D721Med (cell line): ENCODE measurements at places on chromosomes 2 and 18.
A peak's percentile ranks its signal among the peaks of the same experiment; 100 is the strongest.

DNA sequence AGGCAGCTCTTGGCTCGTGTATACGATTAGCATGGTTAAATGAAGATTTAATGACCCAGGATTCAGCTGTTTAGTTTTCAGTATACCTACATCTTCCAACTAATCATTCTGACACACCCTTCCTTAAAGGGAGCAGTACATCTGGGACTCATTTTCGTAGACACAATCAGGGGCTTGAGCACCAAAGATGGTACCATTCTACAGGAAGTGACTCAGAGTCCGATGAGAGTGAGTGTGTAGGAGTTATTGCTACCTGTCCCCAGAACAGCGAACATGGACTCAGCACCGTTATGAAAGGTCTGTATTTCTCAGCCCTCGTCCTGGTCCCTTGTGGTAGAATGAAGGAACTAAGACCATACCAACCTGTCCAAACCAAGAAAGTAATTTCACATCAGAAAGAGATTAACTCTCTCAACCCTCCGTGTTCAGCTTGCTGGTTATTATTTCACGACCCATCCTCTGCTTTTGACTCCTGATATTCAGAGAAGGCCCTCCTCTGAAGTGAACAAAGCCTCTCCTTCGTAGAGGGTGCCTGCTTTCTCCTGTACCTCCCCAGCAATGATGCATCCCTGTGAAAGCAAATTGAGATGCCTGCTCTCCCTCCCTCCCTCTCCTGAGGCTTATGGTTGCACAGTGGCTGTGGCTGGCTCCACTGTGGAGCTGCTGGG, 214.8 kb downstream of the MTX2 start:
- DNase-seq = no peak

GRCh38 chr18:55323051-55323994, 264.7 kb downstream of the TCF4 start:
- no peak for DNase-seq

DNA sequence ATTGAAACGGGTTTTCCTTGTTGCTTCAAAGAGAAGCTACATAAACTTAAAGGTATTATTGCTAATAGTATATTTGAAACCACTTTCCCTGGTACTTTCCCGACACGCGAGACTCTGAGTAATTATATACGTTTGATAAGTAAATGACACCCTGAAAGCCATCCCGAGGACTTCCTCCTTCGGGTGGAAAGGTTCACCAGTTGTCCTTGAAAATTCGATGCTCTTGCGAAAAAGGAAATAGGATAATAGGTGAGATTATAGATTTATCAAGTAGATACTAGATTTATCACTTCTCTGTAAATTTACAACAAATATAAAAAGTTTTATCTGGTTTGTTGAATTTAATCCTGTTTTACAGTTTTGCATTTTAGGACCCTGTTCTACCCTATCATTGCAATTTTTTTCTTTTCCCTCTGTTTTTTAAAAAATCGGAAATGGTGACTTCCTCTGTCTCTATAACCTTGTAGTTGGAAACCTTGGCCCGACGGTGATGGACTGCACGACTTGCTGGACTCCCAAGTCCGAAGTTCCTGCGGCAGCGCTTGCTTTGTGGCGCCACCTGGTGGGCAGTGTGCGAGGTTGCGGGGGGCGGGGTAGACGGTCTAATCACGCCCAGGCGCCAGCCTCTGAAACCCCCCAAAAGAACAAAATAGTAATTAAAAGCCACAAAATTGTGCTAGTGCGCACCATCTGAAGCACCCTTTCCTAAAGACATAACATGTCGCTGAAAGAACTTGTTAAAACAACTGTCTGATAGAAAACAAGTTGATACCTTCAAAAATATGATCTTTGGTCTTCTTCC, 972 bp upstream of the DLX2 start:
- peak; percentile 76 for DNase-seq

GRCh38 chr2:124264551-124265091, 239.5 kb downstream of the CNTNAP5 start:
- no peak for DNase-seq

DNA sequence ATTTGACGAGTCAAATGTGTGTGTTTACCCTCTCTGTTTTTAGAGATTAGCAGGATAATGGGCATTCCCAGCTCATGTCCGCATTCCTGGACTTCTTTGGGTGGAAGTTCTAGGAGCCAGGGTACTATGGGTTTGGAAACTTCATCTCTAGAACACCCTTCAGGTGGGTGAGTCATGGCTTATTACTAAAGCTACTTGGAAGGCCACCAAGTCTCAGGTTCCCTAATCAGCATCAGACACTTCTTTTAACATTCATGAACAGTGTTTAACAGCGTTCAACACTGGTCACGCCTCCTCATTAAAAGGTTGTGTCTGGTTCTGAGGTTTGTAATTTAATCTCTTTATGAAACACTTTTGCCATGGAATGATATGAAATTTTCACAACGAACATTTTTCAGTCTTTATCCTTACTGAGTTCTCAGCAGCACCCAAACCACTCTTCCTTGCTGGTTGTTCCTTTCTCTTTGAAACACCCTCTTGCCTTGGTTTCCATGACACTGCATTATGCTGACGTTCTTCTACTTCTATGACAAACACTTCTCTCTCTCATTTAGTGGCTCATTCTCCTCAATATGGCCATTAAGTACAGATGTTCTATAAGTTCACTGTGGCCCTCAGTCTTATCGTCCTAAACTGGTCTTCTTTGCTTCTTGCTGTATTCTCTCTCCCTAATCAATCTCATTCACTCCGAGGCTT, 49.3 kb downstream of the MMADHC start:
- DNase-seq = no peak

DNA sequence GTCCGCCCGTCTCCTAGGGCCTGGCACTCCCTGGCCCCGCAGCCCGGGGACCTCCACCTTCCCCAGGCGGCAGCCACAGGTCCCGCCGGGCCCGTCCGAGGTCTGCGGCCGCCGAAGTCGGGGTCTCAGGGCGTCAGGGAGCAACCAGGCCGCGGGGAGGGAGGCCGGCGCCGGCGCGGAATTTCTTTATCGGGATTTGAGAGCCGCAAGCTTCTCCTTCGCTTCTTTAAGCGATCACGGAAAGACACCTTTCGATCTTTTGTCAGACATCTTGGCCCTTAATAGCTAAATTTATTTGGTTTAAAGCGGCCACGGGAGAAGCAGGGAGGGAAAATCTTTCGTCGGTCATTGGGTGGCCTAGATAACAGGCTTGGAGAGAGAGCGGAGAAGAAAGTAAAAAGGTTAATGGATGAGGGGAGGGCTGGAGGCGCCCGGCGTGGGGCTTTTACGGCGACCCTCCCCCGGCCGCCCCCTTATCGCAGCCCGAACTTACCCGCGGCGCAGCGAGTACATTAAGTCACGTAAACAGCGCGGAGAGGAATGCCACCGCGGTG, 4.3 kb upstream of the GATA6 start:
- no peak for DNase-seq

DNA sequence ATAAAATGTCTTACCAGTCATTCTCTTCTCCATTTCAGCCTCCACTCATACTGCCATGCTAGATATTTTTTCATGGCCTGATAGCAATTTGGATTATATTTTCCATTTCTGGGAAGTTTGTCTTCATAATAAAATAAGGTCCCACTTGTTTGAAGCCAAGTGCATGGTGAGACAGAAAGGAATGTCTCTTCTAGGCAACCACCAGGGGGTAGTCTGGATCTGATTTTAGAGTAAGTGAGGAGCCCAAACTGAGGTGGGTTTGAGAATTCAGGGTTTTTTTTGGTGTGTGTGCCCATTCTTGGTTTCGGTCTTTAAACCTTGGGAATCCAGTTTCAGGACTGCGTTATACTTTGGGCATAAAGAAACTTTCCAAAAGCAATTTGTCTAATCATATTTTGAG, 315.5 kb downstream of the RPRM start:
- DNase-seq = peak; percentile 17

DNA sequence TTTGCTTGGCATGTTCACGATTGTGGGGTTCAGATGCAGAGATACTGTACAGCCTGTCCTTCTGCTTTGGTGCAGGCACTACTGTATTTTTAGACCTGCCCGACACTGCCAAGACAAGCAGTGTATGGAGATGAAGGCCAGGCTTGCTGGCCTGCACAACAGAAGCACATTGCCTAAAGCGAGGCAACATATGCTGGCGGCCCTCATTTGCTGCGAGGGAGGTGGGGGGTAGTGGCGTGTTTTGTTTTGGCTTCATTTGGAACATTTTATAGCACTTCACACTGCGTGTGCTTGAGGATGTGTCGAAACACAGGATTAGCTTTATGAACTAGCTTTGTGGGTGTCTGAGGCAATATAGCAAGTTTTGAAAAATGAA, 27.0 kb downstream of the TMEM182 start:
- DNase-seq = no peak

DNA sequence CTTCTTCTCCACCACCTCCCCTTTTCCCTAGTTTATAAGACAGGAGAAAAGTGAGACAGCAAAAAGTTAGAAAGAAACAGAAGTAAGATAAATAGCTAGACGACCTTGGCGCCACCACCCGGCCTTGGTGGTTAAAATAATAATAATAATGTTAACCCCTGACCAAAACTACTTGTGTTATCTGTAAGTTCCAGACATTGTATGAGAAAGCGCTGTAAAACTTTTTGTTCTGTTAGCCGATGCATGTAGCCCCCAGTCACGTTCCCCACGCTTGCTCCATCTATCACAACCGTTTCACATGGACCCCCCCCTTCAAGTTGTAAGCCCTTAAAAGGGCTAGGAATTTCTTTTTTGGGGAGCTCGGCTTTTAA, 1.5 kb upstream of the BUB1 start:
- DNase-seq = no peak

- no peak for DNase-seq
Measured at GRCh38 chr18:39415471-39415870, 1849.9 kb upstream of the CELF4 start.

- no peak for DNase-seq
Measured at GRCh38 chr2:207417301-207417718, 112.5 kb upstream of the CREB1 start.
